ENCODE measurements at places on chromosomes 5 and 9.

DNA sequence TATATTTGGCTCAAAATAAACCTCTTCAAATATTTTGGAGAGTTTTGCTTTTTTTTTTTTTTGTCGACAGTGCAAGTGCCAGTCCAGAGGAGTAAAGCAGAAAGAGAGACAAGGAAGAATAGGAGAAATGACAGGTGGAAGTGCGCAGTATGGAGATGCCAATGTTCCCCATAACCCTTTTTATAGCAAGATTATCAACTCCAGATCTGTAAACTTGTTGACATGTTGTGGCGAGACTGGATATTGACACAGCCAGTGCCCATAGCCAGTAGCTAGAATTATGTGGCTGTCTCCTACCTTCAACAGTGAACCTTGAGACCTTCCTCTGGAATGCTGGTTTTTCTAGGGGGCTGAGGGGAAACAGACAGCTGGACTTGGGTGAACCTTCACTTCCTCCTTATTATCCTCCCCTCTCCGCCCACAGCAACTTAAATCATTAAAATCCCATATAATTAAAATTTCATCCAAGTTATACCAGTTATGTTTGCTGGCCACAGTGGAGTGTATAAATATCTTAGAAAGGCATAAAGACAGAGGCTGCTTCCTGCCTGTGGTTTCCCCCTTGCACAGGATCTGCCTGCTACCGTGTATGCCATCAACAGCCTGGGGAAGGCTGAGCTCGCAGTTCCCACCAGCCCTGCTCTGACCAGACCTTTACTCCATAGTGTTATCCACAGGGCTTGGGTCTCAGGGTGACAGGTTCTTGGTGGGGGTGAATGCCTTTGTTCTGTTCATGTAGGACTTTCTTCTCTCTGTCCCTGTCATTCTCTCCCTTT, 112.3 kb upstream of the ANKH start:
- no peak for DNase-seq

DNA sequence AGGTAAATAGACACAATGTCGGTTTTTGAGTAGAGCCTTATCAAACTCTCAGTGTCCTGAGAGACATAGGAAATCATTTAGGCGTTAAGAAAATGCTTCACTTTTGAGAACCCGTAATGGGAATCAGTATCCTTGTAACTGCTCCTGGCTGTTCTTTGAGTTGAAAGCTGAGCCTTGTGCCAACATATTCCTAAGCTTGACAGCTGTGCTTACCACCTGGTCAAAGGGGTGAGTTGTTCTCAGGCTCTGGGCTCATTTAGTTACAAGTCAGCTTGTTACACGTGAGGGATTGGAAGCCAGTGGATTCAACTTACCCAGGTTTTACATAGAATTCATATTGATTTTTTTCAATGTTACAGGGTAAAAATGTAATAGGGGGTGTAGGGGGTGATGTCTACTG, 145.9 kb downstream of the GABRB2 start:
- no peak for DNase-seq

- no peak for DNase-seq
Measured at GRCh38 chr5:145960848-145961600, 24.6 kb downstream of the SH3RF2 start.

- DNase-seq: no peak
Measured at GRCh38 chr9:8268881-8269280, 469.3 kb upstream of the DMAC1 start.

DNA sequence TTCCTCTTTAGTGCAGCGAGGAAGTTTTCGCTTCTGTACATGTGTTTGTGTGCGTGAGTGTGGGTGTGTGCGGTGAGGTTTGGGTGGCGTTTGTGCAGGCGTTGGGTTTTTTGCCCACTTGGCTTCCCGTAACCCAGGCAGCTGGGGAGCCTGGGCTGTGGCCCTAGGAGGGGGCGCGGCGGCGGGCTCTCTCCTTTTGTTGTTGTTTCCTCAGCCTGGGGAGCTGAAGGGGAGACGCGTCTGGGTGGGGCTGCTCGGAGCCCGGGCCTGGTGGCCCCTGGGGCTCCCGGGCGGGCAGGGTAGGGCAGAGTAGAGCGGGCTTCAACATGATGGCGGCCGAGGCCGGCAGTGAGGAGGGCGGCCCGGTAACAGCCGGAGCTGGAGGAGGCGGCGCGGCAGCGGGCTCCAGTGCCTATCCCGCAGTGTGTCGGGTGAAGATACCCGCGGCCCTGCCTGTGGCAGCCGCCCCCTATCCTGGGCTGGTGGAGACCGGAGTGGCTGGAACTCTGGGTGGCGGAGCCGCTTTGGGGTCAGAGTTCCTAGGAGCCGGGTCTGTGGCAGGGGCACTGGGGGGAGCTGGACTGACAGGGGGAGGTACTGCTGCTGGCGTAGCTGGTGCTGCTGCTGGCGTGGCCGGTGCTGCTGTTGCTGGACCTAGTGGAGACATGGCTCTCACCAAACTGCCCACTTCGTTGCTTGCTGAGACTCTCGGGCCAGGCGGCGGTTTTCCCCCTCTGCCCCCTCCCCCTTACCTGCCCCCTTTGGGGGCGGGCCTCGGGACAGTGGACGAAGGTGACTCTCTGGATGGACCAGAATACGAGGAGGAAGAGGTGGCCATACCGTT, 665 bp downstream of the RASA1 start:
- peak; percentile 93 for DNase-seq

DNA sequence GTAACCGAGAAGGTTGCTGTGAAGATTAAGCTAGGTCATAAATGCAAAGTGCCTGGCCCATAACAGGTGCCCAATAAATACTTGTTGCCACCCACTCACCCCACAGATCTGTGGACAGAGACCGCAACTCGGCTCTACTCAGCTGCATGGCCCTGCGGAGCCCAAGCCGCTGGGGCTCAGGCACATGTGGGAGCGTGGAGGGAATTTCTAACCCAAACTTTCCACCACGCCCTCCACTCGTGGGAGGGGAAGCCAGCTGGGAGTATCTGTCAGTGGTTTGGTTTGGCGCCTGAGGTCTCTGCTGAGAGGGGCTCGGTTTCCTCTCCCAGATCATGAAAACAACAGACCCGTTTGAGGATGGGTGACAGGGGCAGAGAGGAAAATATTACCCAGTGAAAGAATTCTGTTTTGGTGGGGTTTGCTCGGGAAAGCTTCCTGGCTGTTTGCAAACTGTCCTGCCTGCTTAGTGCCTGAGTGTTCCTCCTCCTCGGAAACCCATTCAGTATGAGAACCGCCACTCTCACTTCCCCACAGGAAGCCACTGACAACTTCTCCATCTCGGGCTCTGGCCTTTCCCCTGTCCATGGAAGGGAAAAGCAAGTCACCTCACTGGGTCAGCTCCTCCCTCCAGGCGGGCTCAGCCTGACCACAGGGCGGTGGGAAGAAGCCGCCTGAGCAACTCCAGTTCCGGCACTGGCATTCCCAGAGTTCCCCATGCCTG, 60.1 kb downstream of the RGS3 start:
- DNase-seq: no peak

DNA sequence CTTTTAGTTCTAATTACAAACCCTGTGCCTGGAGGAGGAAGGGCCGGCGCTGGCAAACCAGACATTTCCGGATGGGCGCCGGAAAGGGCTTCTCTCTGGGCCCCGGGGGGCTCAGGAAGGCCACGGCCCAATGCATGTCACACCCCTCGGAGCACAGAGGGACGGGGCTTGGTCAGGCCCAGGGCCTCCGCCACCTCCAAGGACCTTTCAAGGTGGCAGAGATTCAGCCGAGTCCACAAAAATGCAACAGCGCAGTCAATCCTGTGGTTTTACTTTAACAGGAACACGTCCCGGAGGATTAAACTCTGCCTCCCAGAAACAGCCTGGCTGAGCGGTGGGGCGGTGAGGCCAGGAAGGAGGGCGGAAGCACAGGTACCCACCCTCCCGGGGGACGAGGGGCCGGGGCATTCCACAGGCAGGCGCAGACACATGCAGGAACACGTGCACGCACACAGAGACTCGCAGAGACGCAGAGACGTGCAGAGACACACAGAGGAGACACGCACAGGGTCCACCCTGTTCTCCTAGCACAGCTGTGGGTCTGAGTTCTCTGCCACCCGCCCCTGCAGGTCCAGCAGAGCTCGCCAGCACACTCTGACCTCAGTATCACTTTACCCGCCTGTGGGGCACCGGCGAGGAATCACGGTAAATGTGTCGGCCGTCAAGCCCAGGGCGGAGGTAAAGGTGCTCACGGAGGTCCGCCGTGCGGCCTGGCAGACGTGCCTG, 23.0 kb downstream of the SLC9A3 start:
- DNase-seq: no peak

Data from eye (tissue), 1 donor.